SJSA1 (cell line): ENCODE measurements at places on chromosomes 2 and 18.

GRCh38 chr2:155363349-155363888 is 664.9 kb downstream of the KCNJ3 start:
- no peaks in the 10 kb centered on the region for H3K27me3 ChIP-seq
- no peak overlapping the region for H3K27ac ChIP-seq
- H3K4me1 ChIP-seq: no peaks in the 10 kb centered on the region

- no peak for DNase-seq
- H3K36me3 ChIP-seq: peaks cover 11% of the 10 kb centered on the region
- no peak overlapping the region for H3K27ac ChIP-seq
- peaks cover 18% of the 10 kb centered on the region for H3K4me1 ChIP-seq
- no peak overlapping the region for H3K4me3 ChIP-seq
Observed at GRCh38 chr2:121640380-121641316, 8.6 kb downstream of the CLASP1 start.

GRCh38 chr2:84906900-84907714 is 1.7 kb downstream of the TMSB10 start:
- H3K4me1 ChIP-seq: peaks cover 34% of the 10 kb centered on the region
- H3K36me3 ChIP-seq: peaks cover 46% of the 10 kb centered on the region
- peak; percentile 95 for DNase-seq
- H3K27ac ChIP-seq: peak overlapping the region; percentile 96
- H3K4me3 ChIP-seq: peak overlapping the region; percentile 97

- H3K27me3 ChIP-seq: no peaks in the 10 kb centered on the region
- peaks cover 7% of the 10 kb centered on the region for H3K4me1 ChIP-seq
- H3K27ac ChIP-seq: no peak overlapping the region
- H3K36me3 ChIP-seq: peaks cover 45% of the 10 kb centered on the region
- no peak overlapping the region for H3K4me3 ChIP-seq
Observed at GRCh38 chr2:9883897-9884296, 40.6 kb downstream of the TAF1B start.

DNA sequence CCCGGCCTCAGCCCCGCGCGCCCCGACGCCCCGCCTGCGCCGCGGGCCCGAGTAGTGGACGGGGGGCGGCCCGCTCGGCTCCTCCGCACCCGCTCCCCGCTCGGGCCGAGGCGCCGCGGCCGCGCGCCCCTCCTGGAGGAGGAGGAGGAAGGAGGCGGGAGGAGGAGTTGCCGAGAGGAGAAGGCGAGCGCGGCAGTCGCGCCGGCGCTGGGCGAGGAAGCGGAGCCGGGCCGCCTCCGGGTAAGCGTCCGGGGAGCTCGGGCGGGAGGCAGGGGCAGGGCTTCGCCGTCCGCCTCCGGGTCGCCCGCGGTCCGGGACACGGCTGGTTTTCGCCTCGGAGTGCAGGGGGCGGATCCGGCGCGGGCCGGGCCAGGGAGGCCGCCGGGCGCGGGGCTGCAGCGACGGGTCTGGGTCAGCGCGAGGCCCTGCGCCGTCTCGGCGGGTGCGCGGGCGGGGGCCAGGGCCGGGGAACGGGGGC is at the start of gene SOCS6:
TSS of gene SOCS6 (plus strand) at position 195 of the 478 bp plus-strand sequence. CDS start 35,624 bp downstream, outside the sequence.
- H3K27me3 ChIP-seq: no peaks in the 10 kb centered on the region
- H3K27ac ChIP-seq: peak within 1 kb of the TSS; percentile 86
- H3K4me3 ChIP-seq: peak within 1 kb of the TSS; percentile 97
- peaks cover 36% of the 10 kb centered on the region for H3K4me1 ChIP-seq
- DNase-seq: peak; percentile 65

DNA sequence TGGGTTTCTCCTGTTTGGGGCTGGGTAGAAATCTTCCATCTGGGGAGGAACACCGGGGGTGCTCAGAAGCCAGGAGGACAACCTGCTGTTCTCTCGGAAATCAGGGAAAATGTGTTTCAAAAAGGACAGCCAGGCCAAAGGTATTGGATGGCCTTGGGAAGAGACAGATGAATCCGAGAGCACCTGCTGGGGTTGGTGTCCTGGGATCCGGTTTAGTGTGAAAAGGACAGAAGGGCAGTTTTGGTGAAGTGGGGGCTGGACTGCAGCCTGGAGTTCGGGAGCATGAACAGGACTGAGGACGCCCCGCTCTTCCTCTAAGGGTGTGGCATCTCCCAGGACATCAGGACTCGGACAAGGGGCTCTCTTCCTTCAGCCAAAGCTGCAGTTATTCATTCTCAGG is 24.9 kb upstream of the SNTG2 start:
- no peak for DNase-seq
- no peak overlapping the region for H3K4me3 ChIP-seq
- no peak overlapping the region for H3K27ac ChIP-seq
- H3K4me1 ChIP-seq: no peaks in the 10 kb centered on the region

DNA sequence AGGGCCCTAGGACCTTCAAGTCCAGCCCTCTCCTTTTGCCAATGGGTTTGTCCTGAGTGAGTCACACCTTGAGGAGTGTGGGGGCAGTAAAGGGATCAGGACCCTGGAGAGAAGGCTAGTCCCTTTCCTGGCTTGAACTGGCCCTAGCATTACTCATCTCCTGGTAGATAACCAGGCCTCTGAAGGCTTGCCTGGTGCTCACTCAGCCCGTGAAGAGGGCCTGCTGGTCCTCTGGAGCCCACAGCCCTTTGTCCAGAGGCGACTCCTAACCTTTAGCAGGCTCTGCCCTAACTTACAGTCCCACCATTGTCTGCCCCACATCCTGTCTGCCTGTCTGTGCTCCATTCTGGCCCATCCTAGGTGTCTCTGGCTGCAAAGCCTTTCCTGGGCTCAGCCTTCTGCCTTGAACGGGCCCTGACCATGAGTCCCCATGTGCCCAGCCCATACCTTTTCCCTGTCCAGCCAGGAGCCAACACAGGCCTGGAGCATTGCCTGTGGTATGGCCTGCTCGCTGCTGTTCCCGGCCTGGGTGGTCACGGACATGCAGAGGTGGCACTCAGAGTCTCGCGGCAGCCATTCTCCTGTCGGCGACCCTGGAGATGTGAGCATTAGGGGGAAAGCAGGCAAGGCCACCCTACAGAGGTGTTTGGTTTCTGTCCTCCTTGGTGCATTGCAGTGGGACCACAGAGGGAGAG is 5.0 kb downstream of the SFTPB start:
- DNase-seq: no peak
- no peaks in the 10 kb centered on the region for H3K27me3 ChIP-seq
- no peak overlapping the region for H3K4me3 ChIP-seq
- H3K4me1 ChIP-seq: peaks cover 5% of the 10 kb centered on the region
- peaks cover 4% of the 10 kb centered on the region; the same call in 1 of the 2 replicates for H3K36me3 ChIP-seq

DNA sequence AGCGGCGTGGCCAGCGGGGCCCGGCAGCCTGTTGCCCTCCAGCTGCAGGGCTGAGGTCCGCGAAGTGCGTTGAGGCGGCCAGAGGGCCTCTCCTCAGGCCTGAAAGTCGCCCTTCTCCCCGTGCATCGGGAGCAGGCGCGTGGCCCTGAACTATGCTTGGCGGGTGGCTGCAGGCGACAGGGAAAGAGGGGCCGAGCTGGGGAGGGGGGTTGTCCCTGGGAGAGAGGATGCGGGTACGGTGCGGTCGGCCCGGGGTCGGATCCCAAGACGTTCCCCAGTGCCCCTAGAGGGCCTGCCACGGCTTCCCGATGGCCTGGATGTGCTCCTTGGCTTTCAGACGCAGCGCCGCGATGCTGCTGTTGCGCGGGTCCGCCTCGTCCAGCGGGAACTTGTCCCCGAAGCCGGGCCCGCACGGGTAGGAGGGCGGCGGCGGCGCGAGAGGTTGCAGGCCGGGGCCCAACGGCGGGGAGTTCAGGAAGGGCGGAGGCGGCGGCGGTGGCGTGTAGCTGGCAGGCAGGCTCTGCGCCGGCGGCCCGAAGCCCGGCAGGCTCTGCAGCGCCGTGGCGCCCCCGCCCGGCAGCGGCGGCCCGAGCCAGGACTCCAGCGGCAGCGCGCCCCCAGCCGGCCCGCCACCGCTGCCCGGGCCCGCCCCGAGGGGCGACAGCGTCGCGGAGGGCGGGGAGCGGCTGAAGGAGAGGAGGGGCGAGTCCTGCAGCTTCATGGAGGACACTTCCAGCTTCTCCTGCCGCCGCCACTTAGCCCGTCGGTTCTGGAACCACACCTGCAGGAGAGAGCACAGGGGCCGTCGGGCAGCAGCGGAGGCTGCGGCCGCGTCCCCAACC is 4.3 kb downstream of the RAX start:
- no peaks in the 10 kb centered on the region for H3K36me3 ChIP-seq
- peak overlapping the region; percentile 10; the same call in 1 of the 2 replicates for H3K4me3 ChIP-seq
- peaks cover 100% of the 10 kb centered on the region for H3K27me3 ChIP-seq
- no peak overlapping the region for H3K27ac ChIP-seq
- no peak for DNase-seq

GRCh38 chr18:31274931-31275330 is 43.0 kb upstream of the DSG1 start:
- no peaks in the 10 kb centered on the region for H3K4me1 ChIP-seq
- no peaks in the 10 kb centered on the region for H3K27me3 ChIP-seq
- H3K4me3 ChIP-seq: no peak overlapping the region
- peak; percentile 7 for DNase-seq

GRCh38 chr2:223537651-223538601 is 64.2 kb downstream of the SCG2 start:
- DNase-seq: no peak
- H3K27me3 ChIP-seq: no peaks in the 10 kb centered on the region
- 0 out of 2 replicates have a peak, but pooled peaks cover 3% of the 10 kb centered on the region for H3K4me1 ChIP-seq
- no peak overlapping the region for H3K4me3 ChIP-seq
- no peak overlapping the region for H3K27ac ChIP-seq

DNA sequence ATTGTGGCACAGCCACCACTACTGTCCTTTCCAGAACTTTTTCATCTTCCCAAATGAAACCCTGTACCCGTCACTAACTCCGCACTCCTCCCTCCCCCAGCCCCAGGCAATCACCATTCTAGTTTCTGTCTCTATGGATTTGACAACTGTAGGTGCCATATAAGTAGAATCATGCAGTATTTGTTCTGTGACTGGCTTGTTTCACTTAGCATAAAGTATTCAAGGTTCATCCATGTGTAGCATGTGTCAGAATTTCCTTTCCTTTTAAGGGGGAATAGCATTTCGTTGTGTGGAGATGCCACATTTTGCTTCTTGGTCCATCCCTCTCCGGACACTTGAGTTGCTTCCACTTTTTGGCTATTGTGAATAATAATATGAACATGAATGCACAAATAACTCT is 842 bp upstream of the CKAP2L start:
- peak overlapping the region; percentile 59 for H3K4me3 ChIP-seq
- no peaks in the 10 kb centered on the region for H3K27me3 ChIP-seq
- peaks cover 33% of the 10 kb centered on the region for H3K36me3 ChIP-seq
- H3K27ac ChIP-seq: peak overlapping the region; percentile 95
- H3K4me1 ChIP-seq: peaks cover 30% of the 10 kb centered on the region

GRCh38 chr2:216469661-216470060 is 29.0 kb upstream of the RPL37A start:
- H3K27me3 ChIP-seq: no peaks in the 10 kb centered on the region
- no peaks in the 10 kb centered on the region for H3K4me1 ChIP-seq
- no peak for DNase-seq

DNA sequence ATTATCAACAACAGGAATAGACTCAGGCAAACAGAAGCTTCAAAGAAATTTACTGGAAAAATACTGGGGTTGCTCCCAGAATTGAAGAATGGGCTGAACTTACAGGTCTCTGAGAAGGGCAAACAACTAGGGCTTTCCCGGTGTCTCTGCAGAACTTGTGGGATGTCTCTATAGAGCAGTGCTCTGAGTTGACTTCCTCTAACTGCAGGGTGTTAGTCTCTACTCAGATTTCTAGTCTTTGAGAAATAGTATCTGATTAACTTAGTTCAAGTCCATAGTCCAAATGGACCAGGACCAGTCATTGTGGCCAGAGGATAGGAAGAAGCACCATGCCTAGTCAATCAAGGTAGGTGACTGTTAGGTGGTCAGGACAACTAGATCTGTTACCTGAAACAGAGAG is 45.8 kb downstream of the LIMS1 start:
- H3K4me1 ChIP-seq: peaks cover 72% of the 10 kb centered on the region
- H3K36me3 ChIP-seq: peaks cover 3% of the 10 kb centered on the region; the same call in 1 of the 2 replicates
- H3K27me3 ChIP-seq: no peaks in the 10 kb centered on the region
- no peak overlapping the region for H3K4me3 ChIP-seq
- H3K27ac ChIP-seq: peak overlapping the region; percentile 75

DNA sequence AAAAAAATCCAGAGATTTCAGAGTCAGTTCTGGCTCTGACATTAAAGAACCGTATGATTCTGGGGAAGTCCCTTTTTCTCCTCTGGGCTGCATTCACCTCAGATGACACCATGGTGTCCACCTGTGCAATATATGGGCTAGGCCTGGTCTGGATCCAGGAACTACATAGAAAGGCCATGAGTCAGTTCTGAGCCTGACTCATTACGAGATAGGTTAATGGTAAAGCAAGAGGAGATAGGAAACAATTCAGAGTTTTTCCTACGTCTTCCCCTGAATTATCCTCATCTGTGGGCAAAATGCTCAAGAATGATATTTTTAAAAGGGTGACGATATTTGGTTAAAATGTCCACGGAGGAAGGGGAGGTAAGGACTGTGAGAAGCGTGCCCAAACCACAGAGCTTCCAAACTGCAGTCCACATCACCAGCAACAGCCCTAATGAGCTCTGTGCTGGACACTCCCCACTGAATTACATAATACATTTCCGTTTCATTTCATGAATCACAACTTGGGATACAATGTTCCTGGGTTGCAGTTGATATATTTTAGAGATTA is 180.1 kb upstream of the OSR1 start:
- H3K27ac ChIP-seq: no peak overlapping the region
- peak; percentile 37 for DNase-seq
- no peaks in the 10 kb centered on the region for H3K4me1 ChIP-seq
- H3K4me3 ChIP-seq: no peak overlapping the region

- H3K4me3 ChIP-seq: no peak overlapping the region
- no peaks in the 10 kb centered on the region for H3K4me1 ChIP-seq
- peaks cover 29% of the 10 kb centered on the region for H3K27me3 ChIP-seq
Observed at GRCh38 chr2:176071330-176072291, 12.2 kb downstream of the EVX2 start.

DNA sequence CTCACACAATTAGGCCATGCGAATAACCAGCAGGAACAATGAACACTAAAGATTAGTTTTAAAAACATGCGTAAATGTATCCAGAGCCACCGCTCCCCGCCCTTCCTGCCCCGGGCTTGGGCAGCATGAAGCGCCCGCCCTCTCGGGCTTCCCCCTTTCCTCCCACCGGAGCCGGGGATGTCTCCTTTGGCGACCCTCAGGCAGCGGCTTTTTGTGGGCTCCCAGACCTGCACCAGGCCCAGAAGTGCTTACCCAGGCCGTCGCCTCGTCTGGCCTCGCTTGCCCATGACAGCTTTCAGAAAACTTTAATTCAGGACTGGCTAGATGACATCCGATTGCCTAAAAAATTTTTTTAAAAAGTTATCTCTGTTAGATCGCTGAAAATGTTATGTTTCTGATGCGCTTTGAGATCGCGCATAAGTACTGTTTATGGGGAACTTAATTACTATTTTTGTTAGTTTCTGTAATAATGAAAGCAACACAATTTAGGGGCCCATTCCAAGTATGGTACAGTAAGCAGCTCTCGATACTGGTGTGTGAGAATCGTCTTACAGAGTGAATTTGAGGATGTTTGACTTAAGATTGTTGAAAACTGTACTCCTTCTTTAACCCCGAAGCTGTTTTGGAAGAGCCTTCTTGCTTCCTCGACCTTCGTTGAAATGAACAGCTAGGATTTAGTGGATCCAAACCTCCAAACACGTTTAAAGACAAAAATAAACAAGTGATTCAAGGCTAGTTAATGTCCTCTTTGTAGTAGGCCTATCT is 1.1 kb downstream of the MAP3K20 start:
- H3K36me3 ChIP-seq: peaks cover 14% of the 10 kb centered on the region
- H3K4me1 ChIP-seq: peaks cover 51% of the 10 kb centered on the region
- peak overlapping the region; percentile 94 for H3K27ac ChIP-seq
- peak overlapping the region; percentile 93 for H3K4me3 ChIP-seq
- no peaks in the 10 kb centered on the region for H3K27me3 ChIP-seq
- peak; percentile 75 for DNase-seq

- H3K27ac ChIP-seq: peak overlapping the region; percentile 57
- no peak overlapping the region for H3K4me3 ChIP-seq
- no peaks in the 10 kb centered on the region for H3K36me3 ChIP-seq
Observed at GRCh38 chr2:237603049-237603717, 12.6 kb upstream of the RAB17 start.
